ENCODE measurements at places on chromosomes 1 and 21.

DNA sequence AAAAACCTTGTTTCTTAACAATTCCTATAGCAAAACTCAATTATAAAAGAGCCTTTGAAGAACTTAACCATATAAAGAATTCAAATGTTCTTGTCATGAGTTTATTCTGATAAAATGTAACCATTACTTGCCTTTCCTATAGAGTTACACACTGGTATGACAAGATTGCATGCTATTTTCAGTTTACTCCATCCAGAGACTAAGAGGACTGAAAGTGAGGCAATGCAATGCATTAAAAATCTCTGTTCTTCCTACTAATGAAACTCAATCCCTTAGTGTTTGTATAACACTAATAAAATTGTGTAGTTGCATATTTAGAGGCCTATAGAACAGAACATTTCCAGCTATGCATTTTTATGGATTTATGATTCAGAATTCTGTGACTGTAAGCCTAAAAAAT is 88.1 kb downstream of the COP1 start:
- DNase-seq: peak; percentile 31

GRCh38 chr1:40944326-40944725 is 35.2 kb upstream of the CTPS1 start:
- peak; percentile 24 for DNase-seq

GRCh38 chr1:44220001-44220751 is 6.9 kb downstream of the DMAP1 start:
- peak; percentile 31 for DNase-seq

DNA sequence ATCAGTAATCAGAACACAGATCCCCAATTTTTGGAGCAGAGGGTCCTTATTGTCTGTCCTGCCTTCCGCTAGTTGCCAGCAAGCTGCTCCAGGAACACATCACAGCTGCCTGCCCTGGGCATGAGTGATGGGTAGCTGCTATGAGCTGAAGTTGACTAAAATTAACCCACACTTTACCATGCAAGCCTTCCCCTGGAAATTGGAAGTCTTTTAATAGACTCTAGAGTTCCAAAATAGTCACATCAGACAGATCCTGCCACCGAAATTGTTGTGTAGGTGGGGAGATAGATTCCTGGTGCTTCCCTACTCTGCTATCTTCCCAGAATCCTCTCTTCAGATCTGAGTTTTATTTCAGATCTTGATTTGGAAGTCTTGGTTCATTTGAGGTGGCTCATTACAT is 63.1 kb upstream of the GCLM start:
- no peak for DNase-seq

GRCh38 chr1:207045453-207045852 is 5.6 kb downstream of the YOD1 start:
- peak; percentile 50 for DNase-seq

DNA sequence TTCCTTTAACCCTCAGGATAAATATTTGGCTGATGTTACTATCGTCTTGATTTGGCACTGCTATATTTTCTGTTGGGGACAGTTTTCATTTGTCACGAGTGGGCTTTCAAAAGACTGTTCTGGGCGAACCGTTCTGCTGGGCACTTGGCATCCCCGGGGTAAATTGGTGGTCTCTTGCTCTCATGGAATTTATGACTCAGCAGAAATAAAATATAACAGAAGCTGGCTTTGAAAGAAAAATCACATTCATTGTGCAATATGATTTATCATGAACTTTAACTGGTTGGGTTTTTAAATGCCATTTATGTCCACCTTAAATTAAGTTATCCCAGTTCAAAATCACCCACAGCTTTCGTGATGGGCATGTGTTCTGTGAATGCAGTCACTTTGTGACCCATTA is 147.3 kb downstream of the KAZN start:
- no peak for DNase-seq

GRCh38 chr1:1067860-1068516 is 6.1 kb downstream of the RNF223 start:
- DNase-seq: no peak

- DNase-seq: no peak
Measured at GRCh38 chr1:200036619-200037270, 9.2 kb downstream of the NR5A2 start.

All from AG10803 (cell line).